MV-4-11 (cell line): ENCODE measurements at places on chromosomes 6 and 20.

GRCh38 chr20:5654557-5654956, 95.6 kb upstream of the SHLD1 start:
- DNase-seq: peak; percentile 47

- DNase-seq: peak; percentile 10
Measured at GRCh38 chr6:52049252-52050050, 38.0 kb downstream of the PKHD1 start.

DNA sequence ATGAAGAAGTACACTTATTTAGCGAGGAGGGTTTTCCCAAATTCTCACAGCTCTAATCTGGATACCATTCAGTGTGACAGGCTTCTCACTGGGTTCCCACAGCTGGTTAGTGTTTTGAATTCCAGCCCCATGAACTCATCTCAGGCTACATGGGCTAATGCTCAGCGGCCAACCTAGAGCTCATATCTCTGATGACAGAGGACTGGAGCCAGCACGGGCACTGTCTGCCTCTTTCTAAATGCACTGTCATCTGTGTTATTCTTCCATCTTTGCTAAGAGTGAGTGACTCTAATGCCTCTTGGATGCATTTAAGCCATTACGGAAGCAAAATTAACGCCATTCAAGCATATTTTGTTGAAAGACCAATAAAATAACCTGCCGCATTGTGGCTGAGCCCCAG, 308.9 kb upstream of the JAG1 start:
- DNase-seq: no peak

GRCh38 chr6:36824253-36824652, 15.0 kb downstream of the CPNE5 start:
- no peak for DNase-seq

GRCh38 chr6:26468829-26469228, 11.1 kb downstream of the BTN2A1 start:
- DNase-seq: peak; percentile 10

DNA sequence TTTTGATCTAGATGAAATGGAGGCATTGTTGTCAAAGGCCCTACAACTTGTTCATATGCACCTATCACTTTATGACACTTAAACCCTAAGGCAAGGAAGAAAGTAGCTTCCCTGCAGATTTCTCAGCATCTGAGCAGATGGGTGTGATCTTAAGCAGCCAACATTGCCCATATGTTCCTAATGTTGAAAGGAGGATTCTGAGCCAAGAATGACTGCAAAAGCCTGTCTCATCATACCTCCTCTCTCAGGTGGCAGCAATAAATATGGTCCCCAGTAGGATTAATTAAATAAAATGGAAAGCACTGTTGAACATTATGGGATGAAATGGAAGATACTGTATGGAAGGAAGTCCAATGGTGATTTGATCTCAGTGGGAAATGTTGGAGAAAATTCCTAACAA, 538.1 kb upstream of the MAN1A1 start:
- DNase-seq: no peak

GRCh38 chr6:41643899-41644269, 5.6 kb downstream of the MDFI start:
- DNase-seq: no peak

GRCh38 chr6:23175391-23175790, 606.0 kb downstream of the HDGFL1 start:
- DNase-seq: no peak

DNA sequence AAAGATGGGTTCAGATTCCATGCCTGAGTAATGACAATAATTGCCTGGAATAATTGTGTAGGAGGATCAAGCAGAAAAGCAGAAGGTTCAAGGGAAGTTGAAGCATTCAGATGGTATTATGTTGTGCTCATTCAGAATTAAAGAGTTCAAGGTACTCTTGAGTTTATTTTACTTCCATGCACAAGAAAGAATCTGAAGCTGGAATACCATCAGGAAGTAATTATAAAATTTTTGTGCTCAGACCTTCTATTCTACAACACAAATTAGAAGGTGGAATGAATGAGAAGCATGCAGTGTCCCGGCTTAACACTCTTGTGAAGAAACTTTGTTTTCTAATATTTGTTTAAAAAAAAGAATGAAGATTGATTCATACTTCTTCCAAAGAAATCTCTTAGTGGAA, 139.4 kb upstream of the ENPP5 start:
- no peak for DNase-seq

- DNase-seq: no peak
Measured at GRCh38 chr6:132866762-132867449, 52.5 kb downstream of the RPS12 start.

DNA sequence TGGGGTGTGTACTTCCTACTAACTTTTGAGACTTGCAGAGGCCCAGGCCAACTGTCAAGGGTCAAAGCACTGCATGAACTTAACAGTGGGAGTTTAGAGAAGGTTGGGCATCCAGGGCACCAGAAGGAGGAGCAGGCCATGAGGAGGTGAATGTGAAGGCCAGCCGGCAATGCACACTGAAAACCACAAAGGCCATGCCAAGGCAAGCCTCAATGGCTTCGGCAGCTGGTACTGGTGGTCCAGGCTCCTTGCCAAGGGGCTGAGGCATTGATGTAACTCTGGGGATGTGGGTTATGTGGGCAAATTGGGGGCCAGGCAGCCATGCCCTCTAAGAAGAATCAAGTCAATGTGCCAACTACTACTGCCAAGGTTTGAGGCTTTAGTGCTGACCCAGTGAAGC, 222.4 kb downstream of the UNC5CL start:
- no peak for DNase-seq

GRCh38 chr20:15951658-15952057, 621.6 kb downstream of the KIF16B start:
- DNase-seq: no peak

DNA sequence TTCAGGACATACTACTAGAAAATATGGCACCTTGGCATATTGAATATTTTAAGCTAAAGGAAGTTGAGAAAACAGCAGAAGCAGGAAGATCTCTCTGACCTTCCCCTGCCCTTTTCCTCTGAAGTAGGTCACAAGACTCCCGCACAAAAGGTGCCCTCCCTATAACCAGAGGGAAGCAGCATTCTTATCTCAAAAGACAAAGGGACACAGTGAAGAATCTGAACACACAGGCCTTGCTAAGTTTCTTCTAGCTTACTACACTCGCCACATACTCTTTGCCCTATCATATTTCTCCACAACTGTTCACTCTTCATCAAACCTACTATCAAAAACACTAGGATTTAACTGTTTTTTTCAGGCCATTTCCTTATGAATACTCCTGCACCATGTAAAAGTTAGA, 151.2 kb downstream of the ELOVL4 start:
- DNase-seq: no peak

DNA sequence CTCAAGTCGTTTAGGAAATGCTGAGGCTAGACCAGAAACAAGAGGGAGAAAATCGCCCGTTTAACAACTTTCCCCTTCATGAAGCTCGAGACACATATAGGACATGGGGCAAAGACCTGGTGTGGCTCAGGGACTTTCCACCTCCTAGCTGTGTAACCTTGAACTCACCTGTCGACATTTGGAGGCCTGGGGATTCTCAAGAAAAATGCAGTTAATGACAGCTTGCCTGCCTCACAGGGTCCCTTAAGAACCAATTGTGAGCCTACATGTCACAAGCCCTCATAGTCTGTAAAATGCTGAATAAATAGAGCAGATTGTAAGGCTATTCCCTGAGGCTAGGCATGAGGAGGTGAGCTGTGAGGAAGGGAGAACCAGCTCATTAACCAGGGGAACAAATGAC, 35.1 kb downstream of the MGME1 start:
- DNase-seq: no peak

DNA sequence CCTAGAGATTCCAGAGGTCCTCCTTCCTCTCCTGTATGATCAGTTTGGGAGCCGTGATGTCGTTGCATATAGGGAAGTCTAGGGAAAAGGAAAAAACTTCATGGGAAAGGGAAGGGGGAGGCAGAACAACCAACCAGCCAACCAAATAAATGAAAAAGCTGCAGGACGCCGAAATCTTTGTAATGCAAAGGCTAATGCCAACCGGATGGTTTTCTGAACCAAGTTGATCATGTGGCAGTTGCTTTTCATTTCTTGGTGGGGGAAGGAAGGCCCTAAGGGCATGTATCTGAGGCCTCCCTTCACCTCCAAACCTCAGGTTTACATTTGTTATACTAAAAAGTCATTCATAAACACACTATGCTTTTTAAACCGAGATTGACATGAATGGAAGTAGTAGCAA, 167.2 kb downstream of the ARID1B start:
- no peak for DNase-seq

- DNase-seq: no peak
Measured at GRCh38 chr6:81747327-81747726, 5.2 kb downstream of the TENT5A start.

DNA sequence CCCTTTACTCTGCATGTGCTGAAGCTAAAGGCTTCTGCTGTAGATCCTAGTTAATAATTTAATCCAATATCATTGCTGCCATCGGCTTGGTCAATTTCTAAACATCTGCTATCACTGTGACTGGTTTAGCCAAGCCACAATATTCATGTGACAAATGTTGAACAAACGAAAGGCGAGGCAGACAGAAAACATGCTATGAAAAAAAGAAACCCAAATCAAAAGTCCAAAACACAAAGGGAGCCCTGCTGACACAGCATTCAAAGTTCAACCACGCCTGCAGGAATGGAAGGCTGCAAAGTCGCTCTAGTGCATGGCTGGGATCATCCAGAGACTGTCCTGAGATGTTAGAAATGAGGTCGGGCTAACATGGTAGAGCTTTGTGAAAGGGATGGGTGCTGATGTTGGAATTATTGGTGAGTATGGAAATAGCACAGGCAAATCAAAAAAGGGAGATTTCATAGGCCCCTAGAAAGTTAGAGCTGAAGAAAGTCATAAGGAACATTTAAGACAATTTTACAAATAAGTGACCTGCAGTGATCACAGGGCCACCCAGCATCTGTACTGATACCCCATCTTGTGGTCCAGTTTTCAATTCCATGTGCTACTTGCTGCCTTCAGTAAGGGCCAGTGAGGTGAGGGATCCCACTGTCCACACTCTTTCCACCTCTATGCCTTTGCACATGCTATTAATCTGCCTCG, 8.8 kb upstream of the NHSL1 start:
- no peak for DNase-seq

GRCh38 chr6:44042989-44043478, 84.2 kb downstream of the MRPL14 start:
- DNase-seq: peak; percentile 44

DNA sequence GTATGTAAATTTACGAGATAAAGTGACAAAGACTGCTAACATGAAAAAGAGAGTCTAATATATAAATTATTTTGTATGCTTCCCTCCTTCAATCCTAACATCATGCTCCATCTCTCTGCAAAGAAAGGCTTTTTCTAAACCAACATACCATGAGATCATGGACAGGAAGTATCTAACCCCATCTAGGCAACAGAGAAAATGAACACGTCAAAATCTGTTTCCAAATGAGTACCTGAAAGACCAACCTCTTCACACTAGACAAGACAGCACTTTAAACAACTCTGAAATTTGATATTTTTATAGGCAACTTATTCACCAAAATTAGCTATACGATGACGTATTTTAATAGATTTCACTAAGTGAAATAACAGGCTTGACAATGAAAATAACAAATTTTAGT, 54.6 kb downstream of the MAN1A1 start:
- DNase-seq: no peak

DNA sequence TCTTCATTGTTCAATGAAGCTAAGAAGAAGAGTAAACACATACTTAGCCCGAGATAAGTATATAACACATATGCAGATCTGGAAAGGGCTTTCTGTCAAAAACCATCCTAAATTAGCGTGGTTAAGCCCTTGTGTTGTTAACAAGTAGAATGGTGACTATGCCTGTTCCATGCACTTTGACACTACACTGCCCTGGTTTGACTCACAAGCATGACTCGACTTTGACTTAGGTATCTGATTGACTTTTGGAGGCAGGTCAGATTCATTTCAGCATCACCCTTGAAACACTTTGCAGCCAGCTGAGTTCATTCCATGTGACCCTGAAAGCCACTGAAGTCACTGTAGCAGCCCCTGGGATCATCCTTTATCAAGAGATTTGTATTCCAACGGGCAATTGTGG, 239.8 kb downstream of the TBX18 start:
- DNase-seq: no peak

DNA sequence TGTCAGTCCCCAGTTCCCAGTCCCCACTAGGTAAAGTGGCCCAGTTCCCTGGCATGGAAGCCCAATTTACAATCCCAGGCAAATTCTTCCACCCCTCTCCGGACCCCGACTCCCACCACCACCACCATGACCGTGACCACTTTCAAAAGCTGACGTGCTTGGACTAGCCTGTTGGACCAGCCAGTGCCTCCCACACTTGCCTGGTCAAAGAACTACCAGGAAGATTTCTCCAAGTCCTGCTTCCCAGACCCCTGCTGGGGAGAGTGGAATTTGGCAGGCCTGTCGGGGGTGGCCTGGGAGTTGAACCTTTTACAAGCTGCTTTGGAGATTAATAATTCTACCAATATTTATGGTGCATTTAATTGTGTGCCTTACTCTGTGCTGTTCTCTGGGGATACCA, 1.4 kb upstream of the PTPRT start:
- no peak for DNase-seq

GRCh38 chr20:12695937-12696336, 312.8 kb upstream of the SPTLC3 start:
- no peak for DNase-seq

GRCh38 chr20:43914311-43915210, at the start of gene TOX2:
Gene TOX2, plus strand, starts transcription at chr20:43914852. Its CDS starts 40 bp downstream, at chr20:43914892.
- no peak for DNase-seq

DNA sequence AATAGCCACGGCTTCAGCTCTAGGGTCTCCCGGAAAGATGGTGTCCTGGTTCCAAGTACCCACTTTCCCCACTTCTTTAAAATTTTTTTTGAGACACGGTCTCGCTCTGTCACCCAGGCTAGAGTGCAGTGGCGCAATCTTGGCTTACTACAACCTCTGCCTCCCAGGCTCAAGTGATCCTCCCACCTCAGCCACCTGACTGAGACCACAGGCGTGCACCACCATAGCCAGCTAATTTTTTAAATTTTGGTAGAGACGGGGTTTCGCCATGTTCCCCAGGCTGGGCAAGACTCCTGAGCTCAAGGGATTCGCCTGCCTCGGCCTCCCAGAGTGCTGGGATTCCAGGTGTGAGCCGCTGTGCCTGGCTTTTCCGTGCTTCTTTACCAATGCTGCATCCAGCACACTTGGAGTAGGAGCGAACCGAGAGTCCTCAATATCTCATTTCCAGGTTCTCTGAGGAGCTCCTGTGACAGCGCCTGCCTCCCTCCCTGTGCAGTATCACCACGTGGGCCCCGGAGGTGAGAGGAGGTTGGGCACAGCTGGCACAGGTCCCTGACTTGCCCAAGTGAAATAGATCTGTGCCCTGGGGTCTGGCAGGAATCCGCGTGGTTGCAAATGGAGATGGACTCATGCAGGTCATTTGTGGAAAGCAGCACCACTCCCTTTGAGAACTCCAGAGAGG, 37.3 kb downstream of the EZR start:
- no peak for DNase-seq

GRCh38 chr6:158409451-158409850, 97.2 kb downstream of the TULP4 start:
- peak; percentile 89 for DNase-seq
